ENCODE measurements at places on chromosomes 13 and 19. TPM values are rescaled to one million over a fixed set of nuclear protein-coding genes. Genes with fewer than 3 reads are reported as not detected.

The ZNF93 gene
- total RNA-seq = 22.2 TPM

GRCh38 chr13:89361909-89362308, 1690.7 kb downstream of the SLITRK5 start:
- H3K27ac ChIP-seq = no peak overlapping the region
- no peaks in the 10 kb centered on the region for H3K27me3 ChIP-seq
- no peak for DNase-seq
- no peak overlapping the region for H3K4me3 ChIP-seq
- H3K4me1 ChIP-seq = no peaks in the 10 kb centered on the region

DNA sequence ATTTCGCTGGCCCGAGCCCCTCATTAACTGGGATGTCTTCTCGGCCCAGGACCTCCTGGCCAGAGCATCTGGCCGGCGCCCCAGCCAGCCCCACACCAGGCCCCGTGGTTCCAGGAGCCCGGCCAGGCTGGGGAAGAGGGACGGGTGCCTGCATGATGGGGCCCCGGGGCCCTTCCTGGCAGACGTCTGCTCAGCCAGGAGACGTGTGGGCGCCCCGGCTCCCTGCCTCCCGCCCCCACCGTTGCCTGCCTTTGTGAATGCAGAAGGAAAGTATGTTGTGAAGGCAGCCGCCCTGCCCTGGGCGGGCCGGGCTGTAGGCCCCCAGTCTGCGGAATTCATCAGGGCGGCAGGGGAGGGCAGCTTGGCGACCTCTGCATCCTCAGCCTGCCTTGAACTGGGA, 4.4 kb upstream of the COMP start:
- H3K27me3 ChIP-seq = peaks cover 63% of the 10 kb centered on the region
- no peaks in the 10 kb centered on the region for H3K4me1 ChIP-seq
- H3K36me3 ChIP-seq = no peaks in the 10 kb centered on the region
- H3K27ac ChIP-seq = no peak overlapping the region
- no peak overlapping the region for H3K4me3 ChIP-seq
- DNase-seq = no peak

- H3K27ac ChIP-seq = no peak overlapping the region
- H3K4me3 ChIP-seq = no peak overlapping the region
- DNase-seq = no peak
- no peaks in the 10 kb centered on the region for H3K36me3 ChIP-seq
- H3K4me1 ChIP-seq = no peaks in the 10 kb centered on the region
These were observed 740.5 kb downstream of the PCDH9 start for GRCh38 chr13:66489586-66489985.

DNA sequence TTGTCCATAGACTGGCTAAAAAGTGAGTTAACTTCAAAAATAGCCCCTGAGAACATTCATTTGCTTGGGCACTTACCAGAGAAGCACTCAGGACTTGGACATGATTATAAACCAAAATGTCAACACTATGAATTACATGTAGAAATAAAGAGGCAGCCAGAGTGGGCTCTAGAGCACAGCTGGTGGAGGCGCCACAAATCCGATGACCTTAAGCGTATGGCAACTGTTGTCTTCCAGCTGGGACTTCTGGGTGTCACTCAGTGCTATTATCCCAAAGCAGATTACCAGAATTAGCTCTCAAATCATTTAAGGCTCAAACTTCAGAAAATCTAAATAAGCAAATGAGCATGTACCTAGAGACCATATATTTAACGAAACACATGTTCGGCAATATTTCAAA, 1255.5 kb upstream of the SLC10A2 start:
- H3K4me3 ChIP-seq = no peak overlapping the region
- no peak overlapping the region for H3K27ac ChIP-seq
- no peaks in the 10 kb centered on the region for H3K27me3 ChIP-seq
- no peaks in the 10 kb centered on the region for H3K36me3 ChIP-seq
